Stomach (tissue), 19 donors: ENCODE measurements at places on chromosomes 6 and 20.

DNA sequence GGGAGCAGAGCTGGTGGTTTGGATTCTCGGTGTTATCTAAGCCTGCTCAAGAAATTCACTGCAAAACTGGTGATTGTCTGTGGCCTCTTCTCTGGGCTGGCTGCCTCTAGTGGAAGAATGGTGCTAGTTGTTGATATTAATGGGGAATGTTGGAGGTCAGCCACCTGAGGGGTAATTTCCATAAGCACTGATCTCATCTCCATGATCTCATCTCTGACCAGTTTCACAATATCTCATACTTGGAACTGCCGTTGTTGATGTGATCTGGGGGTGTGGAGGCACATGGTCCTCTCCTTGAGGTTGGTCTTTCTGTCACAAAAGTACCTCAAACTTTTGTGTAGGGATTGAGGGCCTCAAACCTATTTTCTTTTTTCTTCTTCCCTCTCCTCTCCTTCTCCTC is 102.6 kb downstream of the CD109 start:
- DNase-seq = peak; percentile 41

DNA sequence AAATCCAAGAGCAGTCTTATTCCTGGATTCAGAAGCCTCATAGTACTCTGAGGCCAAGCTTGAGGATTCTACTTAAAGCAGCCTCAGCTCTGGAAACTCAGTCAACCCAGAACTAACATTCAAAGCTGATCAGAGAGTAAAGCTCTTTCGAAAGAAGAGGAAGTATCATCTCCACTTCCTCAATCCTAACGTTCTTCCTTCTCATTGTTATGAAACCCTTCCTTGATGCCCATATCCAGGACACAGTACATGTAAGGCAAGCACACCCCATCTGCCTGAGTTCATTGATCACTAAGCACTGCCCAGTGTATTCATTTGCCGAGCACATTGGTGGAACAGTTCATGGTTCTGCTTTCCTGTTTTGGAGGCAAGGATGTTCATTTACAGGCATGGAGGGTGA is at the start of gene IPCEF1:
Gene IPCEF1, minus strand, starts transcription at position 114 of the 400 bp plus-strand sequence. CDS start 90,856 bp downstream, outside the sequence.
- DNase-seq = no peak

DNA sequence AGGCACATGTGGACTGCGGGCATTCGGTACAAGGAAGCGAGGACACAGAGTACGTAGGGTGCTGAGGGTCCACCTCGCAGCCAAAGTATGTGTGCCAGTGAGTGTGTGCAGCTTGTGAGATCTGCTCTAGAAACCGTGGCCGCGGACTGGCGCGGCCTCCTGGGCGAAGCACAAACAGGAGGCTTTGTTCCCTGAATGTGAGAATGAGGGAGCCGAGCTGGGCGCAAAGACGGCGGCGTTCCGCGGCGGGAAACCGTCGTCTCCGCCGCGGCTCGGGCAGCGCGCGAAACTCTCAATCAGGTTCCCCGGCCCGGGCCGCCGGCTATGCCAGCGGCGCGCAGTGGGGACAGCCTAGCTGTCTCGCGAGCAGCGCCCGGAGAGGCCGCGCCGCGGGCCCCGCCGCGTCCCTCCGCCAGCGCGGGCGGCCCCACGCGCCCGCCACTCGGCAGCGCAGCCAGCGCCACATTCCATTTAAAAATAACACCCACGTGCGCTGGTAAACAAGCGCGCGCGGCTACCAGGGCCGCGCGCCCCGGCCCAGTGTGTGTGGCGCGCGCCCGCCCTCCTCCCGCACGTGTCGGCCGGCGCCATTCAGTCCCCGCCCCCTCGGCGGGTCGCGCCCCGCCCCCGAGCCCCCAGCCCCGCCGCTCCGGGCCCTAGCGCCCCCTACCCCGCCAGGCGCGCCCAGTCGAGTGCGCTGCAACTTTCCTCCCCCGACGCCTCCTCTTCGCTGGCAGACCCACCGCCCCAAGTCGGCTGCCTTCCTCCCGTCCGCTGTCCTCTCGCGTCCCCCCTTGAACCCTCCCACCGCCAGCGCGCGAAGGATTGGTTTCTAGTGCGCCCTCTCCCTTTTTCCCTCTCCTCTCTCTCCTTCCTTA is 3.0 kb upstream of the FOXO3 start:
- peak; percentile 82 for DNase-seq

DNA sequence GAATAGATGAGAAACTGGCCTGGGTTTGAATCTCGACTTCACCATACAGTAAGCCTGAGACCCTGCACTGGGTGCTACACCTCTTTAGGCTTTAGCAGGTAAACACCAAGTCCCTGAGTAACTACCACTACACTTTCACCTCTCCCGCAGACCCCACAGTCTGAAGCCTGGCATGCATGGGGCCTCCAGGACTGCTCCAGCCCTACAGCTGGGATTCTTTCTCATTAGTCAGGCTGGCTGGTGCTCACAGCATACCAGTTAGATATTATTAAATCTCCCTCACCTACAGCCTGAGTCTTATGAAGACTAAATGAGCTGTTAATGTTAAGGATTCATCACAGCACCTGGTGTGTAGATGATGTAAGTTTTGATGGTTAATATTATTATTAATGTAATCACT is 388.7 kb downstream of the ARHGAP18 start:
- no peak for DNase-seq

- DNase-seq = peak; percentile 29
These were observed 47.6 kb upstream of the SMLR1 start for GRCh38 chr6:130779658-130780033.

- DNase-seq = no peak
These were observed 175.4 kb upstream of the PREP start for GRCh38 chr6:105578179-105578707.

GRCh38 chr20:40431611-40432010 is 257.4 kb downstream of the MAFB start:
- DNase-seq = no peak

DNA sequence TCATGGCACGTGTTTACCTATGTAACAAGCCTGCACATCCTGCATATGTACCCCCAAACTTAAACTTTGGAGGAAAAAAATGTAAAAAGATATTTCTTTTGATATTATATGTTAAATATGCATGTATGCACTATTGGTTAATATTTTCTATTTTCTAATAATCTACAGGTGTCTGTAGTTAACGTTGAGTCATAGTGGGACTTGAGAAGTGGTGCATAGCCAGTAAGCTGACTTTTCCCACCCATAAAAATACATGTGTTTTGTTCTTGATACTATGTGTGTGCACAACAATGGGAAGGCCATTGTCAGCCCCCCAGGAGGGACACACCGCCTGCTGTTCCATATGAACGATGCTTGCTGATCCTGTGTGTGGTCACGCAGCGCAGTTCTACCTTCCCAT is 49.1 kb downstream of the FAM120B start:
- no peak for DNase-seq
